ENCODE measurements at places on chromosomes 13 and 19. TPM values are rescaled to one million over a fixed set of nuclear protein-coding genes. Genes with fewer than 3 reads are reported as not detected.

Gene S1PR2
- total RNA-seq = 11.4 TPM

GRCh38 chr13:46195016-46195415, 13.0 kb upstream of the LCP1 start:
- no peaks in the 10 kb centered on the region for H3K27me3 ChIP-seq
- DNase-seq = no peak
- peaks cover 3% of the 10 kb centered on the region for H3K4me1 ChIP-seq
- H3K4me3 ChIP-seq = no peak overlapping the region
- no peaks in the 10 kb centered on the region for H3K36me3 ChIP-seq

Gene ASPDH
- not detected for total RNA-seq

GRCh38 chr13:80274643-80275042, 66.3 kb downstream of the SPRY2 start:
- no peaks in the 10 kb centered on the region for H3K36me3 ChIP-seq
- no peaks in the 10 kb centered on the region for H3K4me1 ChIP-seq
- no peak for DNase-seq
- H3K27ac ChIP-seq = no peak overlapping the region
- no peak overlapping the region for H3K4me3 ChIP-seq
- H3K27me3 ChIP-seq = no peaks in the 10 kb centered on the region

Gene LACC1
- 1.5 TPM for total RNA-seq

GRCh38 chr19:4523306-4524110, 5.2 kb upstream of the PLIN4 start:
- no peaks in the 10 kb centered on the region for H3K36me3 ChIP-seq
- no peak overlapping the region for H3K27ac ChIP-seq
- H3K4me1 ChIP-seq = no peaks in the 10 kb centered on the region
- DNase-seq = no peak
- peaks cover 28% of the 10 kb centered on the region for H3K27me3 ChIP-seq

DNA sequence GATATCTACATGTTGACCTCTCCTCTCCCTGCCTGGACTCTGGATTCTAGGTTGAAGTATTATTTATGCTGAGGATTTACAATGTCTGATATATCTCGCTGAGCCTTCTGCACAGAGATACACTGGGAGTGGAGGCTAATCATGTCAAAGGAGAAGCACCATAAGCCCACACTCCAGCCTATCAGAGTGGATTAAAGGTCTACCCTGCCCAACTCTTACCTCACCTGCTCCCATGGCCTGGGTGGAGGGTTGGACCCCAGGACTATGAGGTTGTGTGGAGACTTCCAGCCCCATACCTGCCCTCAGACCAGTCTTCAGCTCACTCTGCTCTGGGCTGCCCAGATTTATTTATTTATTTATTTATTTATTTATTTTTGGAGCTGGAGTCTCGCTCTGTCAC, 15.4 kb downstream of the OR10H4 start:
- H3K27me3 ChIP-seq = peaks cover 34% of the 10 kb centered on the region
- no peak for DNase-seq
- no peak overlapping the region for H3K4me3 ChIP-seq
- no peak overlapping the region for H3K27ac ChIP-seq

Gene PPP1R13L
- total RNA-seq = 15.7 TPM

Gene KLK15
- not detected for total RNA-seq

GRCh38 chr13:102947745-102948405, 102.0 kb downstream of the ERCC5 start:
- H3K27me3 ChIP-seq = no peaks in the 10 kb centered on the region
- H3K4me3 ChIP-seq = no peak overlapping the region
- H3K4me1 ChIP-seq = no peaks in the 10 kb centered on the region
- no peak overlapping the region for H3K27ac ChIP-seq
- no peaks in the 10 kb centered on the region for H3K36me3 ChIP-seq
- no peak for DNase-seq

Gene LRP3
- total RNA-seq = not detected

- H3K27me3 ChIP-seq = no peaks in the 10 kb centered on the region
- peaks cover 2% of the 10 kb centered on the region for H3K4me1 ChIP-seq
- no peak for DNase-seq
- H3K4me3 ChIP-seq = no peak overlapping the region
Measured at GRCh38 chr13:51697855-51698254, 106.1 kb downstream of the DHRS12 start.

GRCh38 chr13:45446181-45446580, 18.6 kb upstream of the COG3 start:
- no peak for DNase-seq
- H3K27ac ChIP-seq = no peak overlapping the region
- no peaks in the 10 kb centered on the region for H3K36me3 ChIP-seq
- H3K4me1 ChIP-seq = no peaks in the 10 kb centered on the region
- H3K4me3 ChIP-seq = no peak overlapping the region
- H3K27me3 ChIP-seq = peaks cover 11% of the 10 kb centered on the region

Gene KIR2DL4
- total RNA-seq = 0.25 TPM

- H3K4me1 ChIP-seq = no peaks in the 10 kb centered on the region
- H3K36me3 ChIP-seq = no peaks in the 10 kb centered on the region
- DNase-seq = no peak
- no peak overlapping the region for H3K4me3 ChIP-seq
- H3K27ac ChIP-seq = no peak overlapping the region
- H3K27me3 ChIP-seq = no peaks in the 10 kb centered on the region
Measured at GRCh38 chr13:34678154-34678553, 263.9 kb upstream of the NBEA start.

Gene MBD3L3
- not detected for total RNA-seq
